NCI-H1930 (cell line): ENCODE measurements at places on chromosomes 4 and X.

DNA sequence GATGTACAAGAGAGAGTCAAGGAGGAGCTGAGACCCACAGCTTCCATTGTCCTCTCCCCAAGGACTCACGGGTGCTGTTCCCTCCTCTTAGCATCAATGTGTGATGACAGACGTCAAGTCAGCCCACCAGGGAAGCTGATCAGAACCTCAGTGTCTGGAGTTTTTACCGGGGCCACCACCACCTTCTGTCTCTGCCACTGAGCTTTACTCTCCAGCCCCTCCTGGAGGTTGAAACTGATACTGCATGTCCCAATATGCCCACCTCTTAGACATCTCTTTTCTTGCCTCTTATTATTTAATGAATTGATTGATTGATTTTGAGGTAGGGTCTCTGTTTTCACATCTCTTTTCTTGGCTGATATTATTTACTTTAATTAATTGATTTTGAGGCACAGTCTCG, 10.3 kb upstream of the AKAP17A start:
- DNase-seq: no peak

GRCh38 chrX:53940180-53940579, 104.1 kb downstream of the PHF8 start:
- no peak for DNase-seq

- no peak for DNase-seq
Observed at GRCh38 chr4:185143601-185143969, 519 bp downstream of the SLC25A4 start.

DNA sequence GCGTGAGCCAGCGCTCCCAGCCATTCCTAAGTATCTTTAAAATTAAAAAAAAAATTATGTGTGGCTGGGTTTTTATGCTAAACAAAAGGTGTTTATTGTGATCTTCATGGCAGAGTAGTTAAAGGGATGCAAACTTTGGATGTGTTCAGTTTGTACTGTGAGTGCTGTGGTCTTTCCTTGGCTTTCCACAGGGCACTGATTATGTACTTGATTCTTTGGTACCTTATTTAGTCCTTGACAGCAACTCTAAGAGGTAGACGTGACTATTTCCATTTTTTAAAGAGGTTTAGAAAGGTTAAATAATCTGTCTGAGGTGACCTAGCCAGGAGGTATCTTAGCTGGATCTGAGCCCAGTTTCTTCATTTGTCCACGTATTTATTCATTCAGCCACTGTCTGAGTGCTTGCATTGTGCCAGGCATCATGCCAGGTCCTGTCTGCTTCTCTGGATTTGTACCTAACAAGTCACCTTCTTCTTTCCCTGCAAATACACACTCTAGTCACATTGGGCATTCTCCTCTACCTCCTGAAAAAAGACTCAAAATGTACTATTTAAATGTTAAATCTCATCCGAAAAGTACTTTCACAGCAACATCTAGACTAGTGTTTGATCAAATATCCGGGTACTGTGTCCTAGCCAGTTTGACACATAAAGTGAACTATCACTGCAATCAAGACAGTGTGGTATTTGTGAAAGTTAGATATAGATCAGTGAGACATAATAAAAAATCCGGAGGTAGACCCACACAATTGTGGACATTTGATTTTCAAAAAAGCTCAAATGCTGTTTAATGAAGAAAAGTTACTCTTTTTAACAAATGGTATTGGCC, 31.5 kb downstream of the WWC2 start:
- no peak for DNase-seq

DNA sequence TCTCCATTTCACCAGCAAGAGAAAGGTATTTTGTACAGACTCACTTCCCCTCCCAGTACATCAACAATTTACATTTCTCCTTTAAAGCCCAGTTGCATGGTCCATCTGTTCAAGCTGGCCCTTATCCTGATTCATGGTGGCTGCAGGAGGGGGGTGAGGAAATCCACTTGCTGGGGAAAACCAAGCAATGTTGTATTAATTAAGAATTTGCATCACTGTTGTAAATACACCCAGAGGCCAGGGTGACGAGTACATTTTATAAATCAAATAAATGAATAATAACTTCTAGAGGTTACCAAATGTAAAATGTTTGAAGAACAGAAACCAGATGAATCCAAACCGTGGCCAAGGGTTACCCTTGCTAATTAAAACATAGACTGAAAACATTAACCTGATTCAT, 395.9 kb upstream of the INTU start:
- no peak for DNase-seq

DNA sequence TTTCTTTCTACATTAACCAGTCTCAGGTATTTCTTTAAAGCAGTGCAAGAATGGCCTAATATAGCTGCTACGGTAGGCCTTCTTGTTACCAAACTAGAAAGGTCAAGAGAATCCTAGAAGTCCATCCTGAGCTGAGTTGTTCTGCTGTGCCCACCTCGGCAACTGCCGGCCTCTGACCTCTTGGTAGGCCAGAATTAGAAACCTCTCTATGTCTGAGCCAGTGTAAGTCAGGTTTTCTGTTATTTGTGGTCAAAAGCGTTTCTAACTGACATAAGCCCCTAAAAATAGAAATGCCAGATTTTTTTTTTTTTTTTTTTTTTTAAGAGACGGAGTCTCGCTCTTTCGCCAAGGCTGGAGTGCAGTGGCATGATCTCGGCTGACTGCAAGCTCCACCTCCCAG, 43.1 kb downstream of the SOWAHB start:
- no peak for DNase-seq

DNA sequence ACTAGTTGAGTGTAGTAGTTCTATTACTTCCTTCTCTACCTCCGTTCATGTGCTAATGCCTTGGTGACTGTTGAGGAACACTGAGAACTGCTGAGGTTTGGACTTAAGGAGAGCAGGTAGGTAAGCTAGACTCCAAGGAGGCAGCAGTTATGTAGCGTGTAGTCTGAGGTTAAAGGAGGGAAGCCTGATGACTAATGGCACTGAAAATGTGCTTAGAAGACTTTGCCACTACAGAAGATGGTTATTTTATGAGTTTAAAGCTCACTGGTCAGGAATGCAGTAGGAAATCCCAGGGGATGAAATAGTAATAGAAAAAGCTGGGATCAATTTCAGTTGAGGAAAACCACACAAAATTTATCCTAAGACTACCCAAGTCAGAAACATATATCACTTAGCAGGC, 1077.3 kb downstream of the RAPGEF2 start:
- DNase-seq: no peak

DNA sequence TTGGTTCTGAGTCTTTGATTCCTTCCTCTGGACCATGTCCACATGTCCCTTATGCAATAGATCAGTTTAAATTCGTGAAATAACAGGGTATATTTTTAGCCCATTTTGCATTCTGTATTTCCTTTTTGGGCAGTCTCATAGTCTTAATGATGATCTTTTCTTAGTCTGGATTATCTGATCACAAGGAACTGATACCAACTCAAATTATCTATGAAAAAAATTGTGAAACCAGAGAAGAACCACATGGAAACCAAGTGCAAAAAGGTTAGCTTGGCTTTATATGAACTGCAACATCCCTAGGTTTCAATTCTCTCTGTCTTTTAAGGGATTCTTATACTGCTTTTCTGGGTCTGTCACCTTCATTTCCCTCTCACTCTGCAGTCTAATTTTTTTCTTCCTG, 608.6 kb upstream of the AADAT start:
- DNase-seq: no peak

GRCh38 chrX:124028182-124028581, 66.7 kb downstream of the STAG2 start:
- no peak for DNase-seq

GRCh38 chr4:98516042-98516440, 142.4 kb downstream of the TSPAN5 start:
- no peak for DNase-seq

- no peak for DNase-seq
Observed at GRCh38 chr4:108830509-108831244, 67.8 kb upstream of the ETNPPL start.

GRCh38 chrX:20061855-20062254, 54.9 kb downstream of the MAP7D2 start:
- no peak for DNase-seq

DNA sequence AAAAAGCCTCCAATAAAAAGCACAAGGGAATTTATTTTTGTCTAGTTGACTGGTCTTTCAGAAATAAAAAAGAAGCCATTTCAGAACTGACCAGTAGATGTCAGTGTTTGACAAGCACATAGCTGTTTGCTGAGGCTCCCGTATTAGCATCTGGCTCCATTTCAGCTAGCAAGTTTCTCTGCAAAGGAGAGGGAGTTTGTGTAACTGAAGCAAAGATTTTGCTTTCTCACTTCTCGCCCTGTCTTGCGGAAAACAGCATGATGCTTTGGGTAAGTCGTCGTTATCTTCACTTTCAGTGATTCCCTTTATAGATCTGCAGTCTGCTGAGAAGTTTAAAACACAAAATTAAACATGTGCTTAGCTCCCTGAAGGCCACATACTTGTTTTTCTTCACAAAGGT, 85.5 kb downstream of the CT47B1 start:
- no peak for DNase-seq

DNA sequence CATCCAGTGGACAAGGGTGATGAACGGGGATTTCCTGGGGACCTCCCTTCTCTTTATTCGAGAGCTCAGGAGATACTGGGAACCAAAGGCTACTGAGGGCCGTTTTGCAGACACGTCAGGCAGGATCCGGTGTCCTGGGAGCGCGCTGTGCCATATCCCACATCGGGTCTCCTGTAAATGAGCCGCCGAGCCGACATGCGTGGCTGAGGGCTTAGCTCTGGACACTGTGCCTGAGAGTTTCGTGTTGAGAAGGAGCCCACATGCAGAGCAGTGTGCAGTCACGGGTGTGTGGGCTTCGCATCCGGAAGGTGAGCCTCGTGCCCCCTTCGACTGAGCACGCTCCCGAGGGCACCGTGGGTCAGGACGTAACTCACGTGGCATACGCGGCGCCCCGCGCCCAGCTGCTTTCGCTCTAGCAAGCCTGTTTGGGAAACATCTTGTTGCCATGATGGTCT, 28.5 kb upstream of the HGFAC start:
- no peak for DNase-seq

DNA sequence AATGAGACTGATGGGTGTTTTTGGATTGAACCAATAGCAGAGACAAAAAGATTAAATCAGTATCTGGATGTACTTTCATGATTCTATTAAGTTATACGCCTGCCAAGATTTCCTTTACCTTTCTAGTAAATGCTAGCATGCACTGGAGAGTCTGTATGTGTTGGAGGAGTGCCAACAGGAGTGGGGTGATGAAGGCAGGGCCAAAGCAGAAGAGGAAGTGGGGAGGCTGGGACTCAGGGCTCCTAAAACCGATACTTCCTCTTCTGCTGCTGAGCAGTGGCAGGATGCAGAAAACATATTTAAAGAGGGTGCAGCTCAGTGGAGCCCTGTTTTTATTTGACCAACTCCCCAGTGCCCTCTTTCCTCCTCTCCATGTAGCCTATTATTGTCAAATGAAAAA, 5.6 kb downstream of the CYSLTR1 start:
- no peak for DNase-seq

- DNase-seq: no peak
Observed at GRCh38 chr4:81984746-81985145, 389.0 kb downstream of the HNRNPD start.

DNA sequence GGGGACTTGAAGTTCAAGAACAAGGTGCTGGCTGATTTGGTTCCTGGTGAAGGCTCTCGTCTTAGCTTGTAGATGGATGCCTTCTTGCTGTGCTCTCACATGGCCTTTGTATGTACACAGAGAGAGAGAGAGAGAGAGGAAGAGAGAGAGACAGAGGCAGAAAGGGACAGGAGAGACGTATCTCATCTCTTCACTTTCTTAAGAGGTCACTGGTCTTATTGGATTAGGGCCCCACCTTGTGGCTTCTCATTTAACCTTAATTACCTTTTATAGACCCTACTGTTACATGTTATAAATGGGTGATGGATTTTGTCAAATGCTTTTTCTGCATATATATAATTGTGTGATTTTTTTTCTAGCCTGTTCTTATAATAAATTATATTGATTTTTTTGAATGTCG, 1444.2 kb downstream of the ADGRL3 start:
- DNase-seq: no peak

DNA sequence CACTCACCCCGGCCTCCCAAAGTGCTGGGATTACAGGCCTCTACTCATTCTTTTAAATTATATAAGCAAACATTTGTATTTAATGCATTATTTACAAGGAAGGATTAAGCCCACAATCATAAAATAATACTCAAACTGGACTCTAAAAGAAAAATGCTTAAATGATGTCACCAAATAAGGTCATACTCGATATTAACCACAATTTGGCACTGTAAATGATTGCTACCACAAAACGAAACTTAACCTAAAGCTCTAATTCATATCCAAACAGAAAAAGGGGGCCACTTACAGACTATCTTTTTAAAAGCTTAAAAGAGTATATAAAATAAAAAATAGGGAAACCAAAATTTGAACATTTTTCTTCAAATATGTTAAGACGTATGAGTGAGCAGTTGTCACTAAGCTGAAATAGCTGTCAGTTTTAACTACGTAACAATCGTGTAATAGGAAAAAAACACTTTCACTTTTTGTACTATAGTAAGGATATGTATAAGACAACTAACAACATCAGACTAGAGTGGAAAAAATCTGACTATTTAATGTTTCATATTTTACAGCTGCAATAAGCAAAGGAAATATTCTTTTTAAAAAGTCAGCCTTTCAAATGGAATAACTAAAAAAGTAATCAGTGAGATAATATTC, 108.2 kb upstream of the GPR34 start:
- DNase-seq: no peak

DNA sequence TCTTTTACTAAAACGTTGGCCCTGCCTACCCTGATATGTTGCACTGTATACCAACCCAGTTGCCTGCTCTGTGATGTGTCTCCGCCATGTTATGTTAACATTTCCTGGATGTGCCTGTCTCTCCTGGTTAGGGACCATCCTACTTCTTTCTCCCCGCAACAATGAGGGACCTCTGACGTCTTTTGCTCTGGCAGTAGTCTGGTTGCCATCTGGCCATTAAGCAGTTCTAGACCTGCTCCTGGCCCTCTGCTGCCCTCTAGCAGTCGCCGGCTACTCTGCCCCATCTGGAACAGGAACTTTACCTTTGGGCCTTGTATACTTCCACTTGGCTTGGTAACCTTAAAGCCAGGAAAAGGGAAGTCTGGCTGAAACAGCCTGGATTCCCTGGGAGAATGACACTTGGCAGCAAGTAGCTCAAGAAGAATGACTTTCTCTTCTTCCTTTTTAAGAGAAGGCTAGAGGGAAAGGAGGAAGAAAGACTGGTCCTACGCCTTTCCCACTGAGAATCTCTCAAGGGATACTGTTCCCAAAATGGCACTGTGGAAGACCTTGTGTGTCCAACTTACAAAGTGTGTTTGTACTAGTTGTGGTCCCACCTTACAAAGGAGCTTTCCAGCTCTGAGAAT, 63.5 kb downstream of the GPC3 start:
- peak; percentile 20 for DNase-seq

DNA sequence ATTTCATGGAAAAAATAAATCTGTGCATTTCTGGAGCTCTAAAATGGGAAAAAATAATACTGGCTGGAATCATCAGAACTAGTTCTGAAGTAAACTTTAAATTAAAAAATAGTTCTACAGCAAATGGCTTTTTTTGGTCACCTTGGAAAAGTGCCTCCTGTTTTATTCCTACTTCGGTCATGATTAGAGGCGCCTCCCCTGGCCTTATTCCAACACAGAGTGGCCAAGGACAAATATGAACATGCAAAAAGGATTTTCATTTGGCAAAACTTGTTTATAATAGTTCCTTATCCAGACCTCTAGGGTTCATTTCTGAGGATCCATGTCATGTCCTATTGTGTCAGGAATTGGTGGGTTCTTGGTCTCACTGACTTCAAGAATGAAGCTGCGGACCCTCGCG, 11.1 kb upstream of the KLF8 start:
- DNase-seq: no peak
